DMS153 (cell line): ENCODE measurements at places on chromosomes 5 and 9.

GRCh38 chr5:163445345-163445744 is 8.0 kb downstream of the CCNG1 start:
- DNase-seq = no peak

DNA sequence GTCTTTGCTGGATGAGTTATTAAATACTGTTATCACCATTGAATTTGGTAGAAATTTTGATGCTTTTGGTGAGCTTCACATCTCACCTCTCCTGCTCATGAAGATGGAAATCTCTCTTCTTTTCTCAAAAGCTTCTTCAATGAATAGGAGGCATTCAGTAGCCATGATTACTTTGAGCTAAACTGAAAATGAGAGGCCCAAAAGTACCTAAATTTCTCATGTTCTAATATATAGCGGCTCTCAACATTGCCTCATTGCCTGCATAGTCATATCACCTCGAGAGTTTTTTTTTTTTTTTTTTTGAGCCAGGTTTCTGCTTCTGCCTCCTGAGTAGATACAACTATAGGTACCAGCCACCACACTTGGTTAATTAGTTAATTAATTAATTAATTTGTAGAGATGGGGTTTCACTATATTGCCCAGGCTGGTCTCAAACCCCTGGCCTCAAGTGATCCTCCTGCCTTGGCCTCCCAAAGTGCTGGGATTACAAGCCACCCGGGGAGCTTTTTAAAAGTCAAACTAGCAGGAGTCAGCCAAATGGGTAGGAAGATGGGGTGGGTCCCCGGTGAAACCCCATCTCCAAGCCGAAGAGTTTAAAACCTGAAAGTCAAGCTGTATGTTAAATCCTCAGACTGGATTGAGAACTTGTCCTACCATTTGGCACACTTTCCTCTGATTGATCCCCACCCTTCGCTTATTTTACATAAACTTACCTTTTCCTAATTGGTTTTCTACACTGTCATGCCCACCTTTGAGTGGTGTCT is 169.0 kb downstream of the DOCK2 start:
- no peak for DNase-seq

- DNase-seq = no peak
These were observed 113.3 kb downstream of the ADRB2 start for GRCh38 chr5:148939676-148940075.

DNA sequence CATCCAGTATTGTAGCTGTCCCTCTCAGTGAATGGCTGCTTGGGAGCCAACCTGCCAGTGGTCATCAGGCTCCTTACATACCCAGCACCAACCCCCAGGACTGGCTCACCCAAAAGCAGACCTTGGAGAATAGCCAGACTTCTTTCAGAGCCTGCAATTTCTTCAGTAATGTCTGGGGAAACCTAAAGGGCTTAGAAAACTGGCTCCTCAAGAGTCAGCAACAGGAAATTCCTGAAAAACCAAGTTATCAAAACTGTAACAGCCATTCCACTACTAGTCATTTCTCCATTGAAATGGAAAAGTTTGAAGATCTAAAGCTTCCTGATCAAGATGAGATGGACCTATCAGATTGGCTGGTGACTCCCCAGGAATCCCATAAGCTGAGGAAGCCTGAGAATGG is 12.3 kb upstream of the STING1 start:
- no peak for DNase-seq

GRCh38 chr5:176889321-176890280 is 9.5 kb downstream of the HK3 start:
- DNase-seq = no peak

DNA sequence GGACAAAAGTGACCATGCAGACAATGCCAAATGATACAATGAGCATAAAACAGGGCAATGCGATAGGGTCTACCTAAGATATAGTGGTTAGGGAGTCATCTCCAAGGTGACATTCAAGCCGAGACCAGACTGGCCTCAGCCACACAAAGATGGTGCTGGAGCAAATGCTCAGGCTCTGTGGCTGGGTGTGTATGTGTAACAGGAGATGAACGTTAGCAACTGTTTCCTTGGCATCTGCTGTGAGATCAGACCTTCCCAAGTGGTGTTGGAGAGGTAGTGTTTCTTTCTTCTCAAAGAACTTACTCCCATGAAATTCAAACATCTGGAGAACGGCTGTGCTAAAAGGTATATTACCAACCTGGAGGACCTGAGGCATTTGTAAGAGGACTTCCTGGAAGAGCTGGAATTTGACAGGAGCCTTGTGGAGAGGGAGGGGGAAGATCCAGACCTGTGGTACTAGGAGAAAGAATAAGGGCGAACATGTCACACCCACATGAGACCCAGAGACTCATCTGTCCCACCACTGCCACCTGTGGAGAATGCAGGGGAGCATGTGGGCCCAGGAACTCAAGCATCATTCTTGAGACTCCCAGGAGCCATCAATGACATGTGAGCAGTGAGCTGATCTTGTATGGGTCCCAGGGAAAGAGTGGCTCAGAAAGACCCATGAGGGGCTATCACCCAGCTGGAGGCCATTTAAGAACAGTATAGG is 21.4 kb upstream of the ANXA6 start:
- DNase-seq = no peak

DNA sequence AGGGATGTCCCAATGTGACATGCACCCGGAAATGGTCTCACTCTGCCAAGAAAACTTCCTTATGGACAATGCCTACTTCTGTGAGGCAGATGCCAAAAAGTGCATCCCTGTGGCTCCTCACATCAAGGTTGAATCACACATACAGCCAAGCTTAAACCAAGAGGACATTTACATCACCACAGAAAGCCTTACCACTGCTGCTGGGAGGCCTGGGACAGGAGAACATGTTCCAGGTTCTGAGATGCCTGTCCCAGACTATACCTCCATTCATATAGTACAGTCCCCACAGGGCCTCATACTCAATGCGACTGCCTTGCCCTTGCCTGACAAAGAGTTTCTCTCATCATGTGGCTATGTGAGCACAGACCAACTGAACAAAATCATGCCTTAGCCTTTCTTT is 37.6 kb upstream of the CCDC152 start:
- no peak for DNase-seq

DNA sequence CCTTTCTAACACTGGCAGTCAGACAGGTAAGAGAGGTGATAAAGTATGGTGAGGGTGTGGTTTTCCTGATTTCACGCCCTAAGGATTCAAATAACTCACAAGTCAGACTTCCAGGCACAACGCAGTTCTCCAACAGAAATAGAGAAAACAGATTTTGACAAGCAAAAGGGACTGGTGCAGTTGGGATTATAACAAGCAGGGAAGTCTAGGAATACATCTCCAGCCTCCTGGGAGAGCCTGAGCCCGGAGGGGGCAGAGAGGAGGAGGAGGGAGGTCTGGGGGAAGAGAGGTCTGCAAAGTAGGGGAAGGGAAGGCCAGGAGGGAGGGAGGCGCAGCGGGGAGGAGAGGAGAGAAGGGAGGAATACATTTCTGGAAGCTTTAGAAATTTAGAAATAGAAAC is 1.6 kb downstream of the CMBL start:
- no peak for DNase-seq

GRCh38 chr5:40452874-40453624 is 226.7 kb upstream of the PTGER4 start:
- no peak for DNase-seq

DNA sequence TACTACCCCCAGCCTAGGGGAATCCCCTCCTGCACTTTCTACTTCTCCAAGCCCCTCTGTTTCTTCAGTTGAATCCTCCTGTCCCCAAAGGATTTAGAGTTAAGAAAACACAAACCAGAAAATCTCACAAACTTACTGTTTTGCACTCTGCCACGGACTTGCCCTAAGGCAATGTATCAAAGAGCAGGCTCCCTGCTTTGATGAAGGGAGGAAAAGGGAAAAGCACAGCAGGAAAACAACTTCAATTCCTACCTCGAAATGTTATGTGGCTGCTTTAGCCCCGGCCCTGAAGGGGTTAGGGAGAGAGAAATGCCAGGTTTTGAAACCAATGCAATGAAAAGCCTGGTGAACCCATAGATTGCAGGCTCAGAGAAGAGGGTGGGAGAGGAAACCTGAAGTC is 254.7 kb downstream of the MAN2A1 start:
- DNase-seq = no peak

DNA sequence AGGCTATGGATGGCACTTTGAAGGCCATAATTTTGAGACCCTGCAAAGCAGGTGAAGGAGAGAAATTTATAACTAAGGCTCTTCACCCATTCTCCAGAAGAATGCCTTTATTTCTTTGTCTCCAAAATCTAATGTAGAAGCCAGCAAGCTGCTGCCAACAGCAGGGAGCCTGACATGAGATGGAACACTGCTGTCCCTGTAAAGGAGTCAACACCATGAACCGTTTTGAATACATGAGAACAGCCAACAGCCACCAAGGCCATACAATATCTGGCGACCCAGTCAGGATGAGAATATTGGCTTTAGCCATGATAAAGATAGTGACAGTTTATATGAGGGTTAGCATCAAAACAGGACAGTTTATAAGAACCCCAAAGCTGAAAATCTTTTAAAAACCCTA is 121.2 kb upstream of the LIFR start:
- no peak for DNase-seq

DNA sequence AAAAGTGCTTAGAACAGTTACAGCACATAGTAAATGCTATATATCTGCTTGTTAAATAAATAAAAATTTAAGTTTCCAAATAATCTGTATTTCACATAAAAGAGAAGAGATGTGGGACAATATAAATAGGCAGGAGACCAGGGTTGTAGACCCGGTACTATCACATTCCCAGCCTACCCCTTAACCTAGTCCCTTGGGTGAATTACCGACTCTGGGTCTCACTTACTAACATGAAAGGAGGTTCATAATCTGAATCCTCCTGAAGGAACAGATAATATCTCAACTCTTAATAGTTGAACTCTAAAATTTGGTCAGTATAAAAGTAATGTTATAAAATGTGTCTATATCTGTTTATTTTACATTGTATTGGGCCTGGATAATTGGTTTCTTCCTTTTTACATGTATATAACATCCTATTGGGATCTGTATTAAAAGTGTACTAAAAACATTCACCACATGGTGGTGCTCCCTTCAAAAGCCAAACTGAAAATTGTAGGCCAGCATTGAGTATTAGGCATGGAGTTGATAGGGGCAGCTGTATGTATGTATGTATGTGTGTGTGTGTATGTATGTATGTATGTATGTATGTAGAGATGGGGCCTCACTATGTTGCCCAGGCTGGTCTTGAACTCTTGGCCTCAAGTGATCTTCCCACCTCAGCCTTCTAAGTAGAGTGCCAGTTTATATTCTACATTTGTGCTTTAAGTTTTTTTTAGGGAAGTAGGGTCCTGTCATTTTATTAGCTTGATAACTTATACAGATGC is 64.2 kb upstream of the ABL1 start:
- peak; percentile 30 for DNase-seq

- DNase-seq = no peak
These were observed 45.6 kb downstream of the COL15A1 start for GRCh38 chr9:98989036-98990000.
